MM.1S (cell line): ENCODE measurements at places on chromosomes 6 and 20.

DNA sequence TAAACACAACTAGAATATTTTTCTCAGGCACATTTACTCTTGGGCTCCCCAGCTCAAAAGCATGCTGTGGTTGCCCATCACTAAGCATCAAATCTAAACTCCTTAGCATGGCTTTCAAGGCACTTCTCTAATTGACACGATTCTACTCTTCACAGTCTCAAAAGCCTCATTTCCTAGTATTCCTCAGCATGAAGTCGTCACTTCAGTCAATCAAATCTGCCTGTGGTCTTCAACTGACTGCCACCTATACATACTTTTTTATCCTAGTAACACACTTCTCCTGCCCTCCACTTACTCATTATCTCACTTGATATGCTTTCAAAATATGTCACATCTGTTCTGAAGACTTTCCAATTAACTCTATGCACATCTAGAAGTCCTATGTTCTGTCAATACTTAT lies 110.3 kb downstream of the TBC1D32 start:
- DNase-seq: no peak

- DNase-seq: no peak
These were observed 96.8 kb downstream of the PHACTR1 start for GRCh38 chr6:12813321-12813720.

GRCh38 chr20:64196309-64196708 lies 32.1 kb downstream of the MYT1 start:
- DNase-seq: no peak

GRCh38 chr6:15263780-15264374 lies 18.0 kb downstream of the JARID2 start:
- no peak for DNase-seq

DNA sequence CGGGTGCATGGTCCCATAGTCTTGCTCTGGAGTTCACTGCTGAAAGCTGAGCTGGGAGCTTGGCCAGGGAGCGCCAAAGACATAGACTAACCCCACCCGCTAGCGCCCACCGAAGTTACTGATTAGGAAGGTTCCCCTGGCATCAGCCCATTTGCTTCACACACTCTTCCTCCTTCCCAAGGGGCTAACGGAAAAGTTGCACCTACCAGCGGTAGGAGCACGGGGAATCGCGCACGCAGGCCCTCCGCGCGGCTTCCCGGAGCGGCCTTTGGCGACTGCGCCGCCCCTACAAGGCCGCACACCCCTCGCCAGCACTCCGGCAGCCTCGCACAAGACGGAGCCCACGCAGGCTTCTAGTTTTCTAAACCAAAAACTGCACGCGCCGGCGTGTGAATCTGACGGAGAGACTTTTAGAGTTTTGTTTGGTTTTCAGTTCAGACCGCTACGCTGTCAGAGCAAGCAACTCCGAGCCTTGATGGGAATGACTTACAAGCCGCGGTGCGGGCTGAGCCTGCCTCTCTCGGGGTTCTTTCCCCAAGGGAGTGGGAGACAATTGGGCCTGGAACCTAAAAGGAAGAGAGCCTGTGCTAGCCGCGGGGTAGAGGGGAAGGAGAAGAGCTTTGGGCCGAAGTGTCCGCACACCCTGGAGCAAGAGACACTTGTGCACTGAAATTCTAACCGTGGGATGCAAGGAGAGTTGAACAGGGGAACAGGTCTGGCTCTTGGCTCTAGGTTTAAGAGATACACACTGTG lies 891 bp upstream of the POU3F2 start:
- peak; percentile 11 for DNase-seq

DNA sequence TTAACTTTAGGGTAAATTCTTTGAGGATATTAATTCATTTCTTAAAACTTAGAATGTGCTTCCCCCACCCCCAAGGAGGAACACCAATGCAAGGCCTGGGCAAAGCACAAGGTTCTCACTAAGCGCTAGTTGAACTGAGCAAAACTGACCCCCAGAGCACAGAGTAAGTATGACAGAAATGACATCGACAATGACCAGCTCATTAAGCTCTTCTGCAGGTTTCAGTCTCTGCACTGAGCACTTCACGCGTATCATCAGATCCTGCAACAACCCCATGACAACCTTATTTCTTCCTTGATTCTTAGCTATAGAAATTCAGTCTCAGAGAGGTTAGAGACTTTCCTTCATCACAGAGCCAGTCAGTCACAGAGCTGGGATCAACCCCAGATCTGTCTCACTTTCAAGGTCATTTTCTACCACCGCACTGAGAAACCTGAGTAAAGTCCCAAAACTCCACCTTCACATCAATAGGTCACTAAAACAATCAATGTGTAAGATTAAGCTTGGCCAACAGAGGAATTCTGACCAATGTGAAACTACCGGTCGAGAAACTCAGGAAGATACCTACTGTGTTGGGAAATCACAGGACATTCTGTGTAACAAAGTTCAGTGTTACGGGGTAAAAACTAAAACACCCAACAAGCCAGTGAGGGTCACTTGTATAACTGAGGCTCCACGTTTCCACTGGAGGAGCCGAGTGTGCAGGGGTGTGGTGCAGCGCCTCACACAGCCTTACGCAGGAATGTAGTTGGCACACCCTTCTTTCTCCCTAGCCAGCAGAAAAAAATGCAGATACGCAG lies 129.0 kb upstream of the FOXQ1 start:
- DNase-seq: no peak

- no peak for DNase-seq
These were observed 43.2 kb downstream of the PHIP start for GRCh38 chr6:79034865-79035264.
